HT1080 (cell line): ENCODE measurements at places on chromosomes 4 and X.

- no peak for DNase-seq
These were observed 601.7 kb upstream of the GRIA3 start for GRCh38 chrX:122582280-122582974.

GRCh38 chr4:7161721-7162214 lies 30.6 kb upstream of the SORCS2 start:
- no peak for DNase-seq

- DNase-seq: no peak
These were observed 2.1 kb upstream of the TMEM131L start for GRCh38 chr4:153464068-153464467.

DNA sequence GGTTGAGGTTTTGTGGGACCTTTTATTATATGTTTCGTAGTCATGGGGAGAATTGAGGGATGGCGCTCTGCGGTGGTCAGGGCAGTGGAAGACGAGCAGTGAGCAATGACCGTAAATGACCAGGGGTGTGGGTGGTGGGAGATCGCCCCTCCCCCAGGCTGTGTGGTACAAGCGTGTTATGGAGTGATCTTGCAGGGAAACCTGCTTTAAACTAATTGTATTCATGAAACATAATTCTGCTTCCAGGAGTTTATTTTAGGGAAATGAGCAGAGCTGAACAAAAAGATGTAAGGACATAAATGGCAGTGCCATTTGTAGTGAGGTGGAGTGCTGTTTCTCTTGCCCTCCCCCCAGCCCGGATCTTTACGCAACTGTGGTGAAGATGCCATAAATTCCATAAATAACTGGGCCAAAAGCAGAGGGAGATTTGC lies 20.2 kb downstream of the GYG2 start:
- peak; percentile 24 for DNase-seq

GRCh38 chr4:38871593-38871992 lies 4.0 kb downstream of the FAM114A1 start:
- DNase-seq: no peak

DNA sequence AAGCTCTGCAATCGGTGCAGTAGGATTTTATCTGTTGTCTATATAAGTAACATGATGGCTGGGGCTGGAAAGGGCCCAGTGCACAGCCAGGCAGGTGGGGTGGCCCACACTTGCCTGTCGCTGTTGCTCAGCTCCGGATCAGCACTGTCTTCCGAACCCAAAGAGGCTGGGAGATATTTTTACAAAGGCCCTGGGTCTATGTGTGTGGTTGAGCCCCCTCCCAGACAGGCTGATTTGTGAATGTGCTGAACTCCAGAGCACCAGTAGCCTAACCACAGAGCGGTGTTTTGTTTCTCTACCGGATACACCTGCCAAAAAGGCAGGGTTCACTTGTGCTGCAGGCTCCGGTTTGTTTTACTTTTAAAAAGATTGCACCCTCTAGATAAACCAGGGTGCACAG lies 33.5 kb upstream of the CHRNA9 start:
- DNase-seq: no peak

DNA sequence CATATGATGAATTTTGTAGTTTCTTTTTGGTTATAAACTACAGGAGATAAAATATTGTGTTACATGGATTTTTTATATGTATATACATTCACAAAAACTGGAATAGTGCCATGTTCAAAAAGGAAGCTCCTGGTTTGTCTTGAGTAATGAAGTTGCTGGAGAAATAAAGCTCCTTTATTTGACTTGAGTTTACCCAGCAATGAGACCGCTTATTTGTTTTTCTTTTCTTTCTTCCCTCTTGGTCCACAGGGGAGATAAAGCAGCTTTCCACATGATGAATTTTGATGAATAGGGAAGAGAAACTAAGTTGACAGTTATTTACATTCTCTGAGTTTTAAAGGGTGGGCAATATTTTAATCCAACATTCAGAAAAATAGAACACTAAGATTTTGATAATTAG lies 176.5 kb downstream of the GPM6A start:
- no peak for DNase-seq

DNA sequence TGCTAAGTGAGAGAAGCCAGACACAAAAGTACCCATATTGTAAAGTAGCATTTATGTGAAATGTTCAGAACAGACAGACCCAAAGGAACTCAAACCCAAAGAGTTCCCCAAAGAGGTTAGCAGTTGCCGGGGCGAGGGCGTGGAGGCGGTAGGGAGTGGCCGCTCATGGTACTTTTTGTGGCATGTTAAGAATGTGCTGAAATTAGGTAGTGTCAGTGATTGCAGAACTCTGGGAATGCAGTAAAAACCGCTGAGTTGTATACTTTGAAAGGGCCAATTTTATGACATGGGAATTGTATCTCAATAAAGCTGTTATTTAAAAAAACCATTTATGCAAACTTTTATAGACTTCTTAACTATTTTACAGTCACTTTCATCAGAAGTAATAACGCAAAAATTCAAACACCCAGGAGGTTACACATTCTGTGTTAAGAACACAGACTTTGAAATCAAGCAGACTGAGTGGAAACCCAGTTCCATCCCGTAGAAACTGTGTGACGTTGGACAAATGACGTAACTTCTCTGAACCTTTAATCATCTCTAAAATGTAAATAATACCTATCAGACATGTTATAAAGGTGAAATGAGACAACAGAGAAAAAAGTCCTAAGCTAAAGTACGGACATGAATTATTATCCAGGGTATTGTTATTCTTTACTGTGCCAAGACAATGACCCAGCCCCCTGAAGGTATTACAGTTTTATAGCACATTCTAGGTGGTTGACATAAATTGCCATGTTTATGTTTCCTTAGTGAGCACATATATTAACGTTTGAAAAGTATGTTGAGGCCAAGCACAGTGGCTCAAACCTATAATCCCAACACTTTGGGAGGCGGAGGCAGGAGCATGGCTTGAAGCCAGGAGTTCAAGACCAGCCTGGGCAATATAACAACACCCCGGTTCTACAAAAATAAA lies 19.7 kb downstream of the ZFP42 start:
- no peak for DNase-seq

DNA sequence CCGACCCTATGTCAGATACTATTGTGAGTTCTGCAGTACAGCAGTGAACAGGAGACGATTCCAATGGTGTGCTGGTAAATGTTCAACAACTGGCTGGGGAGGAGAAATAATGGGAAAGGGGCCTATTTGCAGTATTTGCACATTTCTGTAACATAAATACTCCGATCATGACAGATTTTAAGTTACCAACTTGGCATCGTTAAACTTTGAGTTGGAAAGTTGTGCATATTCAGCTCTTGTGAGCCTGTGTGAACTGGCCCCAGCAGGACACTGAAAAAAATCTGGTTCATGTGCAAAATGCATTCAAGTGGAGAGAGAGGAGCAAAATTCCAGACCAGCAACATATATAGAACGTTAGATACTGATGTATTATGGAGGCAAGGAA lies 175.0 kb downstream of the MAPK10 start:
- no peak for DNase-seq

- peak; percentile 89 for DNase-seq
These were observed 269.9 kb upstream of the NRK start for GRCh38 chrX:105552395-105552794.

GRCh38 chr4:146059151-146059550 lies 116.4 kb upstream of the LSM6 start:
- DNase-seq: no peak

DNA sequence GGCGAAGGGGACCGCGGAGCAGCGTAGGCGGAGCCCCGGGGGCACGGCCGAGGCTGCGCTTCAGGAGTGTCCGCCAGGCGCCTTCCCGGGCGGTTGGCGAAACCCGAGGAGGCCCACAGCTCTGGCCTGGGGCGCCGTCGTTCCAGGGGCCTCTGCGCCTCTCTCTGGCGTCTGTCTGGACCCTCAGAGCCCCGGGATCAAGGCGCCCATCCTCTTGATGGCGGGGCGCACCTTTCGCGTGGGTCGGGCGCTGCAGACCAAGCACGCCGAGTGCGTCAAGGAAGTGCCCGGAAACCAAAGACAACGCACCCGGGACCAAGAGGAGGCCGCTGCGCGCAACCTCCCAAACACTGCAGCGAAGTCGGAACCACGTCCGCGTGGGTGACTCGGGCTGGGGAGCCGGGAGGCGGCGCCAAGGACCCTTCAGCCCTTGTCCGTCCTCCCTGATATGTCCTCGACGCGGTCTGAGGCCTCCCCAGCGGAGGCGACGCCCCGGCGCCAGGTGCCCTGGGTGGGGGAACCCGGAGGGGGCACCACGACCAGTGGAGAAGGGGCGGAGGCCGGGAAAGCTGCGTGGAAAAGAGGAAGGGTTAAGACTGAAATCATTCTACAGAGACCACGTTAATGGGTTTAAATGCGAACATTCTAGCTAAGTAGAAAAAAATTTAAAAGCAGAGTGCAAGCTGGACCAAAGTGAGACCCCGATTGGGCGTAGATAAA lies 9.9 kb downstream of the HMX1 start:
- no peak for DNase-seq

DNA sequence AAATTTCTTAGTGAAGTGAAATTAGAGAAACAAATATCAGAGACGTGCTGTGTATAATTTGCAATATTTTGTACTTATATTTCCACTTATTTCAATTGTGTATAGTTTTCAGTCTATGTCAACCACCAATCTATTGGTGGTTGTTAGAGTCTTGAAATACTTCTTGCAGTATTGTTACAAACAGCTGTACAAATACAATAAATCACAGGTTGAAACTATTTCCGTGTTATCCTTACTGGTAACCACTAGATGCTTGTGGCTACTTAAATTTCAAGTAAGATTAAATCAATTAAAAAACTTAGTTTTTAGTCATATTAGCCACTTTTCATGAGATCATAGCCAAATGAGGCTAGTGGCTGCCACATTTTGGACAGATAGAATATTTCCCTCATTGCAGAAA lies 520.5 kb downstream of the GBA3 start:
- no peak for DNase-seq

DNA sequence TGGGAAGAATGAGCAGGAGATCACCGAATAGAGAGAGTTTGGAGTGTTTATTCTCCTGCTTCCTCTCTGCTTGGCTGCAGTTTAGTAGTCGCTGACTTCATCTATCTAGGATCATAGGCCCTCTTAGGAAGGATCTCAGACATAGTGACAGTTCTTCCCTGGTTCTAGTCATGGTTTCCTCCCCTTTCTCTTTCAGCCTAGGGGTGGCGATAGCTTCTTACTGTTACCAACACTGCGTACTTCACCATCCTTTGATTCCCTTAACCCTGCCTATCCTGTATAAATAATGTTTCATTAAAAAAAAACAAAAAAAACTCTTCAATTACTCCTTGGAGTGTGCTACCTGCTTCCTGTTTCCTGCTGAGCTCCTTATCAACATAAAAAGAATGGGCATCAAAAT lies 103.8 kb downstream of the DDX53 start:
- no peak for DNase-seq

DNA sequence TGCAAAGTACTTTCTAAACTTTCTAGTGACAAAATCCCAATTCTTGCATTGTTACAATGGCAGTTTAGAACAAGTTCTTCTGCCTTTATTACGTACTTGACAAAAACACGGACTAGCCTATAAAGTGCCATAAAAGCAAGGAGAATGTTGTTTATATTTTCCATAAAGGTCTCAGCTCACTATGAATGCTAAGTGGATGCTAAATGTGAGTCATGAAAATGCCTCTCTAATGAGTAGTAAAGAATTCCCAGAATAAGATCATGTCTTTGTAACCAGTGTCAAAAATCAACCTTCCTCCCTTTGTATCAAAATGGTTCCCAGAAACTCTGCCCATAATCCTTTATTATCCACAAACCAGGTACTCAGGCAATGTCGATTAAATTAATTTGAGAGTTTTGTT lies 539.8 kb upstream of the SLIT2 start:
- peak; percentile 64 for DNase-seq

DNA sequence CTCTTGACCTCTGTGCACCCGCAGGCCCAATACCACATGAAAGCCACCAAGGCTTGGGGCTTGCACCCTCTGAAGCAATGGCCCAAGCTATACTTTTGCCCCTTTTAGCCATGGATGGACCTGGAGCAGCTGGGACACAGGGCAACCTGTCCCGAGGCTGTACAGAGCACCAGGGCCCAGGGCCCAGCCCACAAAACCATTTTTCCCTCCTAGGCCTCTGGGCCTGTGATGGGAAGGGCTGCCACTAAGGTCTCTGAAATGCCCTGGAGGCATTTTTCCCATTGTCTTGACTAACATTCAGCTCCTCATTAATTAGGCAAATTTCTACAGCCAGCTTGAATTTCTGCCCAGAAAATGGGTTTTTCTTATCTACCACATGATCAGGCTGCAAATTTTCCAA lies 79.9 kb upstream of the GABRA3 start:
- DNase-seq: no peak

DNA sequence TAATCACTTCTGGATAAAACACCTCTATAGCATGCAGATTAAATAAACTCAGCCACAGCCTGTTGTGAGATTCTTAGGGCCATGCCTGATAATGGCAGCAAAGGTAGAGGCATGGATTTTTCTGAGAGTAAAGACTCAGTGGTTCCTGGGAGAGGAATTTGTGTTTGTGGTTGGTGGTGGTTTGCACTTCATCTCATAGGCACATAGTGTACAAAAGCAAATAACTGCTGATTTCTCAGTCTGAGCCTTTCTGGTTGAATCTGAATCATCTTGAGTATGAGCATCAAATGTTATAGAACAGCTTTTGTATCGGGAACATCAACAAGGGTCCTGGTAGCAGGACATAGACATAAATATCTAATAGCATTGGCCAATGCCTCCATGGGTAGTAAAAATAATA lies 274.3 kb downstream of the FRMPD4 start:
- DNase-seq: no peak

- no peak for DNase-seq
These were observed 5.1 kb downstream of the CTSO start for GRCh38 chr4:155948541-155948940.

GRCh38 chr4:172707622-172708021 lies 461.0 kb upstream of the GALNT7 start:
- DNase-seq: no peak

GRCh38 chr4:99157478-99157935 lies 13.4 kb upstream of the ADH4 start:
- DNase-seq: no peak

GRCh38 chrX:103513476-103514108 lies 5.7 kb downstream of the RAB40A start:
- no peak for DNase-seq

- DNase-seq: no peak
These were observed 46.3 kb downstream of the SULT1B1 start for GRCh38 chr4:69714086-69714485.

GRCh38 chr4:147924604-147925412 lies 192.9 kb downstream of the ARHGAP10 start:
- DNase-seq: peak; percentile 15

DNA sequence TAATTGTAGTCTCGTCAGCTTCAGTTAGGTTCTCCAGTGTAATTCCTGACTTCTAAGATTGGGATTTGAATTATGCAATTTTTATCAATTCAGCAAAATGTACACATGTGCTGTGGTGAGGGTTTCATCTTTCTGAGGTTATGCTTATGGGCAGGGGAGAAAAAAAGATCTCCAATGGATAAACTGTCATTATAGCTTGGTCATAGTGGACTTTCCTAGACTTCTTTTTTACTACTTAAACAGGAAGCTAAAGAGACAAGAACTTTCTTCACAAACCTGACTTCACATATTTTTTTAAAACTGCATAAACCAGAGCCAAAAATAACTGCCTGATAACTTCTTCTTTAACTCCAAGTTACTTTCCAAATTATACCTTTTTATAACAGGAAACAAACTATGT lies 21.7 kb upstream of the SPP1 start:
- no peak for DNase-seq

GRCh38 chr4:67499799-67500198 lies 45.5 kb downstream of the CENPC start:
- DNase-seq: no peak
